Tibial nerve (tissue), 4 donors: ENCODE measurements at places on chromosomes 7 and 10. TPM values are rescaled to one million over a fixed set of nuclear protein-coding genes. Genes with fewer than 3 reads are reported as not detected.

DNA sequence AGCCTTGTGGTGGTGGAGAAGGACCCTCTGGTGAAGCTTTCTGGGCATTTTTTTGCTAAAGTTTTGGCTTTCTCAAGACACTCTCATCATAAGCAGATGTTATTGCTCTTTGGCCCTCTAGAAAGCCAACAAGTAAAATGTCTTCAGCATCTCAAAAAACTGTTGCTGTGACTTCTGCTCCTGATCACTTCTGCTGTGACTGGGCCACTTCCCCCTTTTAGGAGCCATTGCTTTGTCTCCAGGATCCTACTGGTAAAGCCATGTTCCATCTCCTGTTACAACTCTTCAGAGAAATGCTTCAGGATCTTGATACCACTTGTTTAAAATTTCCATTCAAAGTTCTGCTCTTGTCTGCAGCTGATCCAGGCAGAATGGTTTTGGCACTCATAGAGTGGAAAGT is 10.9 kb downstream of the PARP12 start:
- DNase-seq: no peak

DNA sequence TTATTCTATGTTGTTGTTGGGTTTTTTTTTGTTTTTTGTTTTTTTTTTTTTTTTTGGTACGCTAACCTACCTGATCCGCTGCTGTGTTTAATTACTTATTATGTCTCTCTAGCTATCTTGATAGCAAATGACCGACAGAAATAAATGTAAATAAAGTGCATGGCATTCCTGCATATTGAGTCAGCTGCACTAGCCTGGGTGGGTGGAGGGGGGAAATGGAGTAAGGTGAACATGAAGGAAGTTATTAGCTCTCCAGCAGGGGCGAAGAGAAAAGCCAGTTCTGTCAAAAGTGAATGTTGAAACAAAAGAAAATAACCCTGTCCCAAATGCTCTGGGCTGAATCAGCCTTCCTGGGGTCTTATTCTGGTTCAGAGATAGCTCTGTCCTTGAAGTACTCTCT is 210.7 kb upstream of the MDFIC start:
- DNase-seq: no peak

DNA sequence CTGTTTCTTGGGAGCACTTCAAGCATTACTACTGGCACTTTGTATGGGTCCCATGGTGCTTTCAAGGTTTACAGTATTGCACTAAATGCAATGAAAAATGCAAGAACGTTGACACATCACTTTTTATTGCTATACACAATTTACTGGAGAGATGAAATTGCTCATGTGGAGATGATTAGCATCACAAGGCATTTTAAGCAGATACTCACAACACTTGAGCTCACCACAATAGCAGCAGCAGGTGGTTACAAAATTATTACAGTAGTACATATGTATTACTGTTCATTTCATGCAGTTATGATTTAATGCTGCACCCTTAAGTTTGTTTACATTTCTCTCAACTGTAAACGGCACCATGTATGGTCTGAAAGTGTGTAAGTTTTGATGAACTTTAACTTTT is 537.7 kb downstream of the GRM8 start:
- no peak for DNase-seq

GRCh38 chr7:104133238-104133637 is 74.6 kb downstream of the ORC5 start:
- DNase-seq: no peak

DNA sequence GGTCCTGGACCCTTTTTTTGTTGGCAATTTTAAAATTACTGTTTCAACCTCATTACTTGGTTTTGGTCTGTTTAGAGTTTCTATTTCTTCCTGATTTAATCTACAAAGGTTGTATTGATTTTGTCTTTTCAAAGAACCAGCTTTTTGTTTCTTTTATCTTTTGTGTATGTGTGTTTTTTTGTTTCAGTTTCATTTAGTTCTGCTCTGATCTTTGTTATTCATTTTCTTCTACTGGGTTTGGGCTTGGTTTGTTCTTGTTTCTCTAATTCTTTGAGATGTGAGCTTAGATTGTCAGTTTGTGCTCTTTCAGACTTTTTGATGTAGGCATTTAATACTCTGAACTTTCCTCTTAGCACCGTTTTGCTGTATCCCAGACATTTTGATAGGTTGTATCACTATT is 8.5 kb upstream of the MRPS33 start:
- no peak for DNase-seq

DNA sequence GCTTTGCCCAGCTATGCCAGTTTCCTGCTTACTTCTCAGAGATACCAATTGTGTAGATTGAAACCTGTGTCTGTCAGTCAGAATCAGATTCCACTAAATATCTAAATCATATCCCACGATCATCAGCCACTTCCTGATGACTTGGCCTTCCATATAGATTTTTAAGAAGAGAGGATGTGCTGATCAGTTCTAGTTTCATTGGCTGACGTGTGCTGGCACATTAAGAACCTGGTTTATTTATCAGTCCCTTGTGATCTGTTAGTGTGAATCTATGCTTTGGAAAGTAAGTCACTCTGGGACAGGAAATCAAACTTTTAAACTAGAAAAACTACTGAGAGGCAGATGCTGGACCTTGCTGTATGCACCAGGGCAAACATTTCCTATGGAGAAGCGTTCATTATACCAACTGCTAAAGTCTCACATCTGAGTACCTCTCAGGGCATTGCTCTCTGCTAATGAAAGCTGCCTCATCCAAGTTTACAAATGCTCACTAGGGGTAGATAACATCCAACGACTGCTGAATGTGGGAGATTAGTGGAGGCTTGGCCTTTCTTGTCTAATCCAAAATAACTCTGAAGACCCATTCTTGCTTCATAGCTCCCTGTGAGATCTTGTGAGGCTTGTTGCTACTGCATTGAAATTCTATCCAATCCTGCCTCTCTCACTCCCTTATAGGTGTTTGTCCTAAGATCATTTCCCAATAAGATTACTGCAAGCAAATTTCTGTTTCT is 109.1 kb downstream of the ARL4A start:
- no peak for DNase-seq

DNA sequence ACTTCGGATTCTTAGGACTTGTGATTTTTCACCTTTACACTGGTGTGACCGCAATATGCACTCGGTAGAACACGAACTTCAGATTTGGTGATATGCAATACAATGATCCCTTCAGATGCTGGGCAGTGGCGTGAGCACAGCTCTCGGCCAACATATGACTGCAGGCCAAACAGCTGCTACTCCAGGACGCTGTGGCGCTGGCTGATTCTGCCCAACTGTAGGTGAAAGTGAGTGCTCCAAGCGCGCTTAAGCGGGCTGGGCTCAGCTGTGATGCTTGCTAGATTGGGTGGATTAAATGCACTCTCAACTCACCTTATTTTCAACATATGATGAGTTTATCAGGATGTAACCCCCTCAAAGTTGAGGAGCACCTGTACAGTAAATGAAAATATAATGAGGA is 137.6 kb upstream of the RET start:
- DNase-seq: no peak

DNA sequence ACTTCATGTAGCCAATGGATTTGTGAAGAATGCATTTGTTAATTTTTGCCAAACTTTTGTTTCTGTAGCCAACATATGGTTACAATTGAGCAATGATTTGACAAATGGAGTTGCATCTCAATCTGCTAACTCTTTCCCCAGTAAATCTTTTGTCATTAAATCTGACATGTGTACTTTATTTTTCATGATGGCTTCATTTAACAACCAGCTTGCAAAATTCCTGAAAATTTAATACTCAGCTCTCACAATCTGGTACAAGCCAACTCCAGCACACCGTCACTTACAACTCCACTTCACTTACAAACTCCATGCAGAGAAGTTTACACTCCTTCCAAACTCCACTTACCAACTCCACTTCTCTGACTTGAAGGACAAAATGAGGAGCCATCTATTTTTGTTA is 26.5 kb upstream of the HIBADH start:
- no peak for DNase-seq

DNA sequence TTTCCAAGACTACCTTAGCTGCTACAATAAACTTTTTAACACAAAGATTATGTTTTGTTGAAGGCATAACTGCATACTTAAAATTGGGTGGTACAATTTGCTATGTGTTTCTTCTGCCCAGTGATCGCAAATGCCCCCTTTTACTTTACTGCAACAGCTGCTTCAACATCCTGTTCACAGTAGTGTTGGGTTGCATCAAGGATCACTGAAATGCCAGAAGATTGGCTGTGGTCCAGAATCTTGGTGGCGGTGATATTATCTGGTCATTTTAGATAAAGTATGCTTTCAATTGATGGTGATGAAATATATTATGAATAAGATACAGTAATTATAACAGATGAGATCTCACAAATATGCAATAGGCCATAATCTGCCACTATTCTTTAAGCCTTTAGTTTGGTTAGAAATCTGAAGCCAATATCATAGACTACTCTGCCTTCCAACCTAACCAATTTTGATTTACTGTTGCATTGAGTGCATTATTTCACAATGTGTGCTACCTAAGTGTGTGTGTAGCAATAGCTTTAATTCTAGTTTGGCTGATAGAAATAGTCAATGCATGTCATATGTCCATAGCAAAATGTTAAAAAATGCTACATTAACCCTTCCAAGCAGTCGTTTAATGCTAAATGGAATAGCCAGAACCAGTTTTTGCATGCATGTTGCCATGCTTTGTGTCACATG is 29.8 kb upstream of the ING3 start:
- no peak for DNase-seq

Gene VGF
- not detected for total RNA-seq

Gene TNS3
- 142 TPM for total RNA-seq

Gene NPFFR1
- 1.8 TPM for total RNA-seq

Gene ADGRA1
- under 0.01 TPM for total RNA-seq

Gene OR2A7
- 3.8 TPM for total RNA-seq
